ENCODE measurements at places on chromosomes 4 and X.
A peak's percentile ranks its signal among the peaks of the same experiment; 100 is the strongest.

- peak; percentile 90 for DNase-seq
Observed at GRCh38 chr4:169070071-169070894, 60.2 kb upstream of the CBR4 start.

DNA sequence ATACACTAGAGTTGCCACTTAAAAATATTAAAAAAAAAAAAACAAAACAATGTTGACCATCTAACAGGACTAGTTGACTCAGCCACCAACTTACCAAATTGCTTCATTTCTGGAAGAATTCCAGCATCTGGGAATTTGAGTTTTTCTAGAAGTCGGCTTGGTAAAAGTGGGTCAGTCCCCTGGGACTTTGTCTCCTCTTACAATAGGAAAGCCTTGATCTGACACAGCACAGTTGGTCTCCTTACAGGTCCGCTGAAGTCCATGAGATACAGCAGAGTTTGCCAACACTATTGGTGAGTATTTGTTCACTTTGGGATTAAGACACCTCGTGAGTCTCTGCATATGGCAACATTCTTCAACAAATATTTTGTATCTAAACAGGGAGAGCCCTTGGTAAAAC lies 18.2 kb upstream of the DDIT4L start:
- peak; percentile 32 for DNase-seq

DNA sequence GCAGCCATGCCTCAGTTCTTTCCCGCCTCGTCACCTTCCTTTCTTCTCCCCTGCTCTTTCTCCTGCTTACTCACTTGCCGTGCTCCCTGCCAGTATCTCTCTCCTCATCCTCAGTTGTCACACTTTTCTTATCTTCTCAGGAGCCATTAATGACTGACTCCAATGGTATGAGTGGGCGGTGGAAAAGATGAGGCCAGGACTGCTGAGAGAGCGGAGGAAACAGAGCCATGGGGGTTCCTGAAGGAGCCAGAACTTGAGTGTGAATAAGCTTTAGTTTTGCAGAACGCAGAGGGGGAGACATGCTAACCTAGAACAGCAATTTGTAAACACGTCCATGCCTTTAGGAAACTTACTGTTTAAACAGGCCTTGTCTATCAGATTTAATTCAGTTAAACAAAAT lies 126.5 kb downstream of the CHIC2 start:
- DNase-seq = no peak

DNA sequence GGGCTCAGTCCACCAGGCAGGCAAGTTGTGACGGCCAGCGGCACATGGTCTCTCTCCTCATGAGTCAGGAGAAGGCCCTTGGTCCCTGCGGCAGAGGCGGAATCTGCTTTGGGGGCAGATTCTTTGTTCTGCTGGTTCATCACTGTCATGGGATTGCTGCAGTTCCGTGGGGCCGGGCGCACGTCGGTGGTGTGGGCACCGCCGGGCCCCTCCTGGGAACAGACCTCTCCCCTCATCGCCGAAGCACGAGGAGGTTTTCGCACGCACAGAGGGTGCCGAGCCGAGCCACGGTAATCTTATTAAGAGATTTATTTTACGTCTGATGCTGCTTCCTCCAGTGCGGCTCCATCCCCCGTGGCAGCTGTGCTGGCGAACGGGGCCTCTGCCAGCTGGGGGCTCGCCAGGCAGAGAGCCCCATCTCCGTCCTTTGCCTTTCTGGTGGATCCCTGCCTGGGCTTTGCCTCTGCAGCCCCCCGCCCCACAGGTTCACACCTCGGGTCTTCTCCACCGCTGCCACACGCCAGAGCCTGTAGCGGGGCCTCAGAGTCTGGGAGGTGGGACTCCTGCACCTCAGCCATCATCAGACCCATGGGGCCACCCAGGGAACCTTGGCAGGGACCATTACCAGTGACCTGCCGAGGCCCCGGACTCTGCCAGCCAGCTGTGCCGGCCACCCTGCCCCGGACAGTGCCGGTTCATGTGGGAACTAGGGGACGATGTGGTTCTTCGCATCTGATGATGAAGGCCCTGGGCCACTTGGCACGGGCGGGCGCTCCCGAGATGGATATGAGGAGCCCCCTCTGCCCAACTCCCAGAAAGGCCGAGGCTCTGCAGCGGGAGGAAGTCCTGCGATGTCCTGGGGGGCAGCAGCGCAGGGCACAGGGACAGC lies 86.7 kb upstream of the NKX1-1 start:
- peak; percentile 40 for DNase-seq

GRCh38 chr4:77843628-77844027 lies 19.0 kb upstream of the MRPL1 start:
- no peak for DNase-seq

GRCh38 chr4:20180509-20180908 lies 71.2 kb upstream of the SLIT2 start:
- no peak for DNase-seq

DNA sequence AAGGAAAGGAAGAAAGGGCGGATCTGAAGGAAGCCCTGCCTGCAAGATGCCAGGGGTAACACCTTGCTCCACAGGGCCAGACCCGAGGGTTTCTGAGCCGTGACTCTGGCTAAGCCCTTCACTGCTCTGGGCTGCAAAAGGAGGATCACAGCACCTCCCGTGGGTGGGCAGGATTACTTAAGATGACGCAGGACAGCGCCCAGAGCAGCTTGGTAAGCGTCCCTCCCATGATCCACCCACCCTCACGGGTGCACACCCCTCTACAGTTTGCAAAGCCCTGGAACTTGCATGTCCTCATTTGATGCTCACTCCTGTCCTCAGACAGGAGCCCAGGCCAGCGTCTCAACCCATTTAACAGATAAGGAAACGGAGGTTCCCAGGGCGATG lies 64.9 kb downstream of the CRMP1 start:
- DNase-seq = no peak

DNA sequence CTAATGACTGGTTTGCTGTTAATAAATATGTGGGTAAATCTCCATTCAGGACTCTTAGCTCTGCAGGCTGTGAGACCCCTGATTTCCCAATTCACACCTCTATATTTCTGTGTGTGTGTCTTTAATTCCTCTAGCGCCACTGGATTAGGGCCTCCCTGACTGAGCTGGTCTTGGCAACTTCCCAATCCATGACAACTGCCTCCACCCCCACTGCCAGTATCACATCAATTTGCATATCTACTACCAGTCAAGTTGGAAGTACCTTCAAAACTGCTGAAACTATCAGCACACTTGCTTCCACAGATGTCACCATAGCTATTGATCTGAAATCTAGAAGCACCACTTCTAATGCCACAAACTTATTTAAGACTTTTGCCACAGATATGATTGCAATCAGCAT lies 27.6 kb downstream of the OPRPN start:
- no peak for DNase-seq

DNA sequence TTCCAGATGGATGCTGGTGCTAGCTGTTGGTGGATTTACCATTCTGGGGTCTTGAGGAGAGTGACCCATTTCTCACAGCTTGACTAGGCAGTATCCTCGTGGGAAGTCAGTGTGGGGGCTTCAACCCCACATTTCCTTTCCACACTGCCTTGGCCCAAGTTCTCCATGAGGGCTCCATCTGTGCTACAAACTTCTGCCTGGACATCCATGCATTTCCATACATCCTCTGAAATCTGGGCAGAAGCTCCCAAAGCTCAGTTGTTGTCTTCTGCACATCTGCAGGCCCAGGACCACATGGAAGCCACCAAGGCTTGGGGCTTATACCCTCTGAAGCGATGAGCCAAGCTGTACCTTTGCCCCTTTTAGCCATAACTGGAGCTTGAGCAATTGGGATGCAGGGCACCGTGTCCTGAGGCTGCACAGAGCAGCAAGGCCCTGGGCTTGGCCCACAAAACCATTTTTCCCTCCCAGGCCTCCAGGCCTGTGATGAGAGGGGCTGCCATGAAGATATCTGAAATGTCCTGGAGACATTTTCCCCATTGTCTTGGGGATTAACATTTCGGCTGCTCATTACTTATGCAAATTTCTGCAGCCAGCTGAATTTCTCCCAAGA lies 248.7 kb upstream of the ANKRD50 start:
- DNase-seq = no peak

DNA sequence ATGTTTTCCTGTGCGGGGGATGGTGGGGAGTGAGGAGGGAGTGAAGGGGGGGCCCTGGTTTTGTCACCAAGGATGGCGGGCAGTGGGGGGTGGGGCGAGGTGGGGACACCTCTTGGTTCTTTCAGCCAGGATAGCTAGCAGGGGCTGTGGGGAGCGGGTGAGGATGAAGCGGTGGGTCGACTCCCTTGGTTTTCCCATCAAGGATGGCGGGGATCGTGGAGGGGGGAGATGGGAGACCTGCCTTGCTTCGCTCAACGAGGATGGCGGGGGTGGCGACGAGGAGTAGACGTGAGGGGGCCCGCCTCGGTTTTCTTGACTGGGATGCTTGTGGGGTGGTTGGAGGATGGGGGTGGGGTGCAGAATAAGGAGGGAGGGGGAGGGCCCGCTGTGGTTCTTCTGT lies 643 bp downstream of the FHL1 start:
- DNase-seq = no peak

DNA sequence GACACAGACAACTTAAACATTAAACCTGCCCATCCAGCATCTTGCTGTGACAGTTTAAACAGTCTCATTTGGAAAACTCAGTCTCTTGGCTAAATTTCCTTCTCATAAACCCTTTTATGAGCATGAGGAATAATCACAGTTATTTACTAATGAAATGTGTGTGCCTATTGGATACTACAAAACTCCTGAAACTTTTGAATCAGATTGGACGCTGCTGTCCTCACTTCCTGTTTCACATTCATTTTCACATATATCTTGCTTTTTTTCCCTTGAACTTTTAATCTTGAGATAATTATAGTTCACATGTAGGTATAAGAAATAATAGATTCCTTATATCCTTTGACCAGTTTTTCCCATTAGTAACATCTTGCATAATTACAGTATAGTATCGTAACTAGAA lies 111.7 kb downstream of the CDKL5 start:
- DNase-seq = no peak

DNA sequence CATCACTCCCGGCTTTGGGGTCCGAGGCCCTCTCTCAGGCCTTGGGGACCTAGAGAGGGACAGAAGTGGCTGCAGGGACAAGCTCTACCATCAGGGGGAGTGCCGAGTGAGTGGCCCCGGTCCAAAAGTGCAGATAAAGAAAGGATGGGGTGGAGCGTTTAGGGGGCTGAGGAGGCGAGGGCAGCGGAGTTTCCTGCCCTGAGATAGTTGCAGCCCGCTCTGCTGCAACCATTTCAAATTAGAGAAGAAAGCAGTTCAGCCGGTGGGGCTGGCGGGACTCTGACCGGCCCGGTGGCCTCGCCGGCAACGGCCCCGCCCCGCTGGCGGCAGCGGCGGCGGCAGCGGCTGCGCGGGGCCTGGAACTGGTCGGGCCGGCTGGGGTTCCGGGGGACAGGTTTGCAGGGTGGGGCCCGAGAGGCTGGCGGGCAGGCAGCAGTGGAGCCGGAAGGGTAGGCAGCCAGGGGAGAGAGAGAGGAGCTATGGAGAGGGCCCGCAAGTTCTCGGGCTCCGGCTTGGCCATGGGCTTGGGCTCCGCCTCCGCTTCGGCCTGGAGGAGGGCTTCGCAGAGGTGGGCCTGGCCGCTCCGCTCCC lies 7.6 kb downstream of the DLG3 start:
- DNase-seq = peak; percentile 29

- DNase-seq = no peak
Observed at GRCh38 chr4:4952273-4952672, 67.0 kb downstream of the CYTL1 start.

DNA sequence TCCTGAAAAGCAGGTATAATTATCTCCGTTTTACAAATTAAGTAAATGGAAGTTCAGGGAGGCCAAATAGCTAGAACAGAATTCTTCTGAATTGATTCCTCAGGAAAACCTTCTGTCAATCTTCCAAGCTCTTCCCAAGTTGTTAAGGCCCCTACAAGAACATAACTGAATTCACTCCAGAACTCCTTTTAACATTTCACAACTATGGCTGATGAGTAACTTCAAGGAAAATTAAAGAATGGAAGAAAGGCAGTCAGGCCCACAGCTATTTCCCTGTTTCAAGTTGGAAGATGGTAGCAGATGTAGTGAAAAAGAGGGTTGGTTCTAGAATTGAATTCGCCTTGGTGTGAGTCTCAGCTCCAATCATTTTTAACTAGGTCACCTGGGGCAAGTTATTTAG lies 15.9 kb downstream of the SETD7 start:
- no peak for DNase-seq

- no peak for DNase-seq
Observed at GRCh38 chrX:153441296-153441695, 4.6 kb downstream of the TREX2 start.

- no peak for DNase-seq
Observed at GRCh38 chrX:17984415-17984814, 123.3 kb upstream of the RAI2 start.

DNA sequence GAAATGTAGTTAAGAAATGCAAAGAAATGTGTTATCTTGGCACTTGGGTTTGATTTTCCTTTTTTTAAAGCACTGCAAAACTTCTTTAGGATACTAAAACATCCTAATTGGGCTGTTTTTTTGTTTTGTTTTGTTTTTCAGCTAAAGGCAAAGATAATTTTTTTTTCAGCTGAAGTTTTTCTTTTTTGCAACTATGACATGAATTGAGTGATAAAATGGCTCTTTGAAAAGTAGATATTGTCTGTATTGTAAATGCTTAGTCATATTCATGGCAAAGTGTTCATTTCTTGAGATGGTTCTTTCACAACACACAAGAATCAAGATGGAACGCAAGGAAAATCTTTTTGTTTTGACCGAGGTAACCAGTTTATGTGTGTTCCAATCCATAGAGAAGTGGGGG lies 35.1 kb downstream of the KLF3 start:
- DNase-seq = no peak

- DNase-seq = peak; percentile 86
Observed at GRCh38 chrX:104330966-104331365, 76.2 kb upstream of the ESX1 start.

- DNase-seq = peak; percentile 37
Observed at GRCh38 chr4:7906171-7906701, 33.4 kb downstream of the AFAP1 start.

DNA sequence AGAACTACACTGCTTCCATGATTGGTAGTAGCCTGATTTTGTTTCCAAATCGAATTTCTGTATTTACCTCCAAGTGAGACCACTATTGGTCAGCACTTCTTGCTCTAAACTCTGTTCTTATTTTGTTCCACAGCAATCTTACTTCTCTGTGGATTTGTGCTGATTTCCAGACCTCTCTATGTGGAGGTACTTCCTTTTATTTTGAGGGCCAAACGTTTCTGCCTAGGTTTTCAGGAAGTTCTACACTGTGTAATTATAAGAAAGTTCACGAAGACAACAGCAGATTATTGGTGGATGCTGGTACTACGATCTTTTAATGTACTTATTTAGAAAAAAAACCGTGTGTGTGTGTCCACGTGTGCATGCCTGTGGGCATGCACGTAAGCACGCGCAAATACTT lies 46.7 kb downstream of the DTHD1 start:
- no peak for DNase-seq
